ENCODE measurements at places on chromosomes 13 and 19.
A peak's percentile ranks its signal among the peaks of the same experiment; 100 is the strongest.

DNA sequence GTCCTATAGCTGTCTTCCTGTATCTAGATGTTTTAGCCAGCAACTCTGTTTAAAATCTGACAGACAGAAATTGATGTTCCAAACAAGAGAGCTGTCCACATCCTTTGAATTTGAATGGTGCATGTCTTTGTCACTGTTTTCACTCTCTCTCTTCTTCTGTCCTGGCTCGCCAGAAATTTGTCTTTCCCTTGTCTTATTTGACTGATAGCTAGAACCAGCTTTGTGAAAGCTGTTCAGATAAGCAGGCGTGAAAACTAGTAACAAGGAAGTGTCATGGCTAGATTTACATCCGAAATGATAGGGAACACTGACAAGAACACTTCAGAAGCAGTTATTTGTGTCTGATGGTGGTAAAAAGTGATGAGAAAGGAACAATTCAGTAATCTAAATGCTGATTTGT is 354.9 kb upstream of the SLITRK1 start:
- DNase-seq: no peak

- no peak for DNase-seq
Observed at GRCh38 chr13:107842562-107843180, 372.7 kb downstream of the LIG4 start.

DNA sequence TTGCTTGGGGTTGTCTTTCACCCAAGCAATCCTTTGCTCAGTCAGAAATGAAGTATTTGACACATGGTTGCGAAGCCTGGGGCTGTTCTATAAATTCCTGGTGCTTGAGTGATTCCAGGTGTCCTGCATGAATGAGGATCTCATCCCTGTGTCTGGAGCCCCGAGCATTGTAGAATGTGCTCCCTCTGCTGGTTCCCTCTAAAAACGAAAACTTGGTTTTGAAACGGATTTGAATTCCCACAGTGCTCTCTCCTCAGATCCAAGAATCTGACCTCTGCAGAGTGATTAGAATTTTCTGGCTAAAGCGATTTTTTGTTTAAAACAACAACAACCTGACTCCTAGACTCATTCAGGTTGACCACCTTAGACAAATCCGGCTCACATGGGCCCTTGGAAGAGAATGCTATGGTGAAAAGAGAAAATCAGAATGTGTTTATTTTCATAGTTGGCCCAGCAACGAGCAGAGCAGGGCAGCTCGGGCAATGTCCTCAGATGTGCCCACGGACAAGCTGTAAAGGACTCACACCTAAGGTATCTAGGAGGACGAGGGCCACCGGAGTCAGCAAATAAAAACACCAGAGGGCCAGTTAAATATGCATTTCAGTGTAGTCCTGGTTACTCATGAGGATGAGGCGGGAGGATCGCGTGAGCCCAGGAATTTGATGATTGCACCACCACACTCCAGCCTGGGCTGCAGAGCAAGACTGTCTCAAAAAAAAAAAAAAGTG is 8.7 kb upstream of the ATP12A start:
- DNase-seq: no peak

DNA sequence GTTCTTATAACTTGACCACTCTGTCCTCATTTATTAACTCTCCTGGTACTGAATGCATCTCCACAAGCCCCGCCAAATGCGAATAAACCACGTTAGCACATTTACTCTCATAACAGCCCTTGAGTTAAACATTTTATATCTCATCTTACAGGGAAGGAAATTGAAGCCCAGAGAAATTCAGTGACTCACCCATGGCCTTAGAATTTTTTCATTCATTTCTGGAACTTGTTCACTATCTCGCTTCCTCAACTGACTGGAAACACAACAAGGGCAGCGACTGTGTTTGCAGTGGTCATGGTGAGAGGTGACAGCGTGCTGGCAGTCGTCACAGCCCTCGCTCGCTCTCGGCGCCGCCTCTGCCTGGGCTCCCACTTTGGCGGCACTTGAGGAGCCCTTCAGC is 39.5 kb downstream of the SERP2 start:
- DNase-seq: no peak

- no peak for DNase-seq
Observed at GRCh38 chr13:49838989-49839388, 46.5 kb upstream of the KPNA3 start.

- DNase-seq: no peak
Observed at GRCh38 chr13:24627946-24628345, 52.3 kb upstream of the ATP12A start.

DNA sequence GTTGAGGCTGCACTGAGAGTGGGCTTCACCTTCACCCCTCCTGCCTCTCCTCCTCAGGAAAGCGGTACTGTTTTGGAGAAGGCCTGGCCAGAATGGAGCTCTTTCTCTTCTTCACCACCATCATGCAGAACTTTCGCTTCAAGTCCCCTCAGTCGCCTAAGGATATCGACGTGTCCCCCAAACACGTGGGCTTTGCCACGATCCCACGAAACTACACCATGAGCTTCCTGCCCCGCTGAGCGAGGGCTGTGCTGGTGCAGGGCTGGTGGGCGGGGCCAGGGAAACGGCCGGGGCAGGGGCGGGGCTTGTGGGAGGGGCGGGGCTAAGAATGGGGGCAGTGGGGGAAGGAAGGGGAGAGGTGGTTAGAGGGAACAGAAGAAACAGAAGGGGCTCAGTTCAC is 7.5 kb downstream of the CYP2A13 start:
- DNase-seq: no peak

DNA sequence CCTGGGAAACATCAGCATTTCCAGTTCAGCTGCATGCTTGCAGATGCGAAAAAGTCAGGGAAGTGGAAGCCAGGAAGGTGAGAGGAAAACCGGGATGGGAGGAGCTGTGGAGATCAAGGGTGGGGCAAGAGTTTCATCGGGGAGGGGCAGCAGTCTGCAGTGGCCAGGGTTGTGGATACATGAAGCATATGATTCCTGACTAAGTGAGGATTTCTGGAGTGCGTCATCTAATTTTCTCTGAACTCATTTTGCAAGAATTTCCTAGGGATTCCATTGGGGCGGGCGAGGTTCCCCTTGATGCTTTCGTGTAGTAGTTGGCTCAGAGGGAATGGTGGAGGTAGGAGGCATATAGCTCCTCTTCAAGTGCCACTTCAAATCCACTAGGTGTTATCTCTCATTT is 344.1 kb upstream of the TMTC4 start:
- no peak for DNase-seq

- DNase-seq: no peak
Observed at GRCh38 chr19:56678205-56678604, 6.6 kb upstream of the ZNF835 start.

DNA sequence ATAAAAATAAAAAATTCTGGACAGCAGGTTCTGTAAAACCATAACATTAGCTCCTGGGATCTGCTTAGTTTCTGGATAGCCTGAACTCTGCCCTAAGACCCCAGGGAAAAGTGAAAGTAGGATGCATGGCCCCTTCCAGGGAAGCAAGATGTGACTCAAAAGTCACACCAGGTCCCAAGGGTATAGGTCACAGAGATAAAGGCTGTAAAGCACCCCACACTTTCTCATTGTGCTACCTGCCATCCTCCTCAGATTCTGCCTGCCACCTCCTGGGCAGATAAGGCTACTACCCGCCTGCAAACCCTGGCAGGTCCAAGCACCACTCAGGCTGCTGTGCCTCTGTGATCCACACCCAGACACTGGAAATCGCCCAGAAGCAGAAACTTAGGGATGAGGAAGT is 20.6 kb downstream of the FFAR2 start:
- DNase-seq: no peak

DNA sequence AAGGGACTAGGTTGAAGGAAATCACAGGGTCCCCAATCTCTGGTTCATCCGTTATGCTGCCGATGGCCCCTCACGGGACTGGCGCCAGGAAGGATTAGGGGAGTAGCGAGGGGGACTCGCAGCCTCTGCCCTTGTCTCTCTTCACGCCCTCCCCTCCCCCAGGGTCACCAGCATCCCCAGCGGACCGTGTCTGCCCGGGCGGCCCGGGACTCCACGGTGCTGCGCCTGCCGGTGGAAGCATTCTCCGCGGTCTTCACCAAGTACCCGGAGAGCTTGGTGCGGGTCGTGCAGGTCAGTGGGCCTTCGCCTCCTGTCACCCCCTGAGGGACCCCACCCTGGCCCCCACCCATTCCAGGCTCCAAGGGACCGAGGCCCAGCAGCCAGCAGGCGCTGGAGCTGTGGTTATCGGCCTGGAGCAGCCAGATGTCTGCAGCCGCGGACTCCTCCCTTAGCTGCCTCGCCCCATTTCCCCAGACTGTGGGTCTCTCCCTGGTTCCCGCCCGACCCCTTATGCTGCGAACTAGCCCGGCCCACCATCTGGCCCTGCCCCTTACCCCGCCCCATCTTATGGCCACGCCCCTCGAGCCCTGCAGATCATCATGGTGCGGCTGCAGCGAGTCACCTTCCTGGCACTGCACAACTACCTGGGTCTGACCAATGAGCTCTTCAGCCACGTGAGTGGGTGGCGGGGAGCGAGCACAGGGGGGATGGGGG is 5.4 kb downstream of the PNPLA6 start:
- no peak for DNase-seq

DNA sequence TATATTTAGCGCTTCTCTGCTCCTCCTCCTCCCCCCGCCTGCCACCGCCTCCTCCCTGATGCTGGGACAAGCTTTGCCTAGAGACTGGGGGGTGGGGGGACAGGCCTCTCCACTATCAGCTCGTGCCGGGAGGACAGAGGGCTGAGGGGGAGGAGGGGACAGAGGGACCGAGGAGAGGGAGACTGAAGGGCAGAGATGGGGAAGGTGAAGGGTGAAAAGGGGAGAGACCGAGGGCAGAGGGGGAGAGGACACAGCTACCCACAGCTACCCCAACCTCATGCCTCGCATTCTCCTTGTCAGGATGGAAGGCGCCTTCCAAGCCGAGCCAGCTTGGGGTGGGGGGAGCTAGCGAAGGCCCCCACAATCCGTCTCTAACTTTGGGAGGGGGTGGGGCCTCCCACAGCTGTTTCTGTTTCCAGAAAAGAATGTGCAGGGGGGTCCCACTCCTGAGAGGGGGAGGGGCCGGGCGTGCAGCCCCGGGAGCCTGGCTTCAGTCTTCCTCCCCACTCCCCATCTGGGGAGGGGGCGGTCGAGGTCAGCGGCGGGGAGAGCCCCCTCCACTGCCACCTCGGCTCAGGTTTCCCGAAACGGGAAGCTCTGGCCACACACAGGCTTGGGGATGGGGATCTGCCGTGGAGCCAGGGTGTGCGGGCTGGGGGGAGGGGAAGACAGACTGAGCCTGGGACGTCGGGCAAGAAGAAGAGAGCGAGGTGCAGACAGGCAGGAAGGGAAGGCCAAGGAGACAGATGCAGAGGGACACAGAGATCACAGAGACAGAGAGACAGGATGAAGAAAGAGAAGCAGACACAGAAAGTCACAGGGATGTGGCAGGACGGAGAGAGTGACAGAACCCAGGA is 1.6 kb downstream of the DACT3 start:
- DNase-seq: peak; percentile 36

DNA sequence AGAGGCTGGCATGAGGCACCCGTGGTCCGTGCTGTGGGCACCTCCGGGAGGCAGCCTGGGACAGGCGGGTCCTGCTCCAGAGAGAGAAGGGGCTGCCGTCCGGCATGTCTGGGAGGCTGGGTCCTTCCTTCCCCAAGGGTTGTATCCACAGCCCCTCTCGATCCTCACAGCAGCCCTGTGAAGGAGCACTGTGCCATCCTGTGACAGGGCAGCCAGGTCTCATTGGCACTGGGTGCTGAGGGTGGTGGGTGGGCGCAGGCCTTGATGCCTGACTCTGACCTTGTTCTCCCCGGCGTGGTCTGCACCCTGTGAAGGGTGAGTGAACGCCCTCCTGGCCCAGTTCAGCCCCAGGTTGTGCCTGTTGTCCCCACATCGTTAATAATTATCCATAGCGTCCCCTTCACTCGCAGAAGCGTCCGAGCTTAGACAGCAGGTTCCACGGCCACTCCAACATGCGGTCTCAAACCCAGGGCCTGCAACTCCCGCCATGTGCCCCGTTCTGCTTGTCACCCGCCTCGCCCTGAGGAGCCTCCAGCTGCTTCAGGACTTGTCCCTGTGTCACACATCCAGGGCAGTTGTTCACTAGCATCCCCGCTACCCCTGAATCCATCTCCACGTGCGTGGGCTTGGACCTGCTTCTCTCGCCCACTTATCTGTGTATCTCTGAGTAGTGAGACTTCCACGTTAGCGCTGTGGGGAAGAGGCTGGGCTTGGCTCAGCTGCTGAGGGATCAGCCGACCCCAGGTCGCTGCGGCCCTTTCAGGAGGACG is 10.6 kb downstream of the ATP11A start:
- DNase-seq: no peak

DNA sequence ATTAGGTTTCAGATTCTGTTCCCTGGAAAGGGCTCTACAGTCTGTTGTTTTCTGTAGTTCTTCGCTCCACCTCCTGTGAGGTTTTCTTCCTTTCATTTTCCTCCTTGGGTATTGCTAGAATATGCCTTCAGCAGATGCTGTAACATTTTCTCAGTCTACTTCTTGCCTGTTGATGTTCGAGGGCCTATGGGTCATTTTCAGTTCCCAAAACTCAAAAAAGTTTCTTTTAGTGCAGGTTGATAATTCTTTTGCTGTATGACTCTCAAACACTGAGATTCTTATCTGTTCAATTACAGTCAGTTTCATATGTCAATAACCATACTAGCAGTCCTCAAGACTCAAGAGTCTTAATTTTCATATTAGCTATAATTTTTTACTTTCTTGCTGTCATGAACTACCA is 268.3 kb downstream of the RFC3 start:
- no peak for DNase-seq

- no peak for DNase-seq
Observed at GRCh38 chr13:97853550-97853949, 99.9 kb upstream of the IPO5 start.

- DNase-seq: no peak
Observed at GRCh38 chr19:16274447-16274846, 50.2 kb upstream of the KLF2 start.

DNA sequence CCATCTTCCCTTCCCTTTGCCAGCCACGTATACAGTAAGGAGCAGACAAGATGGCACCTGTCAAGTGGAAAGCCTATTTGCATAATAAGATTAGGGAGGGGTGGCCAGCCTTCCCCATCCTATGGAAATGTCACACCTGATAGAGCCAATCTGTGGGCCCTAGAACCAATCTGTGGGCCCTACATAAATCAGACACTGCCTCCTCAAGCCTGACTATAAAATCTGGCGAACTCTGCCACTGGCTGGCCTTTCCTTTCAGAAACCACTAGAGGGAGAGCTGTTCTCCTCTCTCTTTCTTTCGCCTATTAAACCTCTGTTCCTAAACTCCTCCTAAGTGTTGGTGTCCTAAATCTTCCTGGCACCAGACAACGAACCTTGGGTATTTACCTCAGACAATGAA is 231.5 kb upstream of the KLHL1 start:
- DNase-seq: no peak

- no peak for DNase-seq
Observed at GRCh38 chr13:106407338-106407737, 128.1 kb downstream of the EFNB2 start.

DNA sequence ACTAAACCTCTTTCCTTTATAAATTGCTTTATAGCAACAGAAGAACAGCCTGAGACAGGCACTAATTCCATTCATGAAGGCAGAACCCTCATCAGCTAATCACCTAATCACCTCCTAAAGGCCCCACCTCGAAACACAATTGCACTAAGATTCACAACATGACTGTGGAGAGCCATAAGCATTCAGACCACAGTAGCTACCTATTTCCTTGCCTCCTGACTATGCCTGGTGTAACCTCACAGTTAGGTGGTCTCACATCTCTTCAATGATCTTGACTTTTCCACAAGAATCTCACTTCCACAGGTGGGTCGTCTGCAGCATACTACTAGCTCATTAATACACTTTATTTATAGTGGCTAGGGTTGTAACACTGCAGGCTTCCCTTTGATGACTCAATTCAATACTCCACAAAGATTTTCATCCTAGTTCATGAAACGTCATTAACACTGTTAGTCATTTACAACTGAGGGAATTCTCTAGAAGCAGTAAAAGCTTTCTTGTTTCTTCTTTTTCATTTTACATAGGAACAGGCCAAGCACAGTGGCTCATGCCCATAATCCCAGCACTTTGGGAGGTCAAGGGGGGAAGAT is 27.1 kb downstream of the STK24 start:
- DNase-seq: no peak

Data from hypothalamus (tissue), 51 donors.